OCI-M1 (cell line): ENCODE measurements at places on chromosomes 1 and 21.
A peak's percentile ranks its signal among the peaks of the same experiment; 100 is the strongest.

GRCh38 chr1:31936278-31936980 lies 1.7 kb downstream of the PTP4A2 start:
- DNase-seq: peak; percentile 63

- DNase-seq: peak; percentile 64
These were observed 69.5 kb downstream of the LHX8 start for GRCh38 chr1:75203415-75204277.

- DNase-seq: no peak
These were observed 181.4 kb downstream of the NRIP1 start for GRCh38 chr21:14883351-14883750.

DNA sequence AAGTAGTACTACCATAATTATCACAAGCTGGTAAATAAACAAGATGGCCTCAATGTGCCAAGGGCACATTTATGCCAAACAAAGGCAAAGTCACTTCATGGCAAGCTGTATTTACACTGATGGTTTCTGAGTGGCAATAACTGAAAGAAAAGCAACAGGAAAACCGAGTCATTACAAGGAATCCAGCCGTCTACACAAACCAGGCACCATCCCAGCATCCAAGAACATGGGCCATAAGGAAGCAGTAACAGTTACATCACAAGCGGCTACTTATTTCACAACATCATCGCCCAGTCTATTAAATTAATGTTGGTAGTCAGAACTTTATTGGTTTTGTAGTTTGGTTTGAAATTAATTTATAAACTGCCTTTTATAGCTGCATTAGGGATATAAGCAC lies 214.2 kb downstream of the RERE start:
- no peak for DNase-seq

DNA sequence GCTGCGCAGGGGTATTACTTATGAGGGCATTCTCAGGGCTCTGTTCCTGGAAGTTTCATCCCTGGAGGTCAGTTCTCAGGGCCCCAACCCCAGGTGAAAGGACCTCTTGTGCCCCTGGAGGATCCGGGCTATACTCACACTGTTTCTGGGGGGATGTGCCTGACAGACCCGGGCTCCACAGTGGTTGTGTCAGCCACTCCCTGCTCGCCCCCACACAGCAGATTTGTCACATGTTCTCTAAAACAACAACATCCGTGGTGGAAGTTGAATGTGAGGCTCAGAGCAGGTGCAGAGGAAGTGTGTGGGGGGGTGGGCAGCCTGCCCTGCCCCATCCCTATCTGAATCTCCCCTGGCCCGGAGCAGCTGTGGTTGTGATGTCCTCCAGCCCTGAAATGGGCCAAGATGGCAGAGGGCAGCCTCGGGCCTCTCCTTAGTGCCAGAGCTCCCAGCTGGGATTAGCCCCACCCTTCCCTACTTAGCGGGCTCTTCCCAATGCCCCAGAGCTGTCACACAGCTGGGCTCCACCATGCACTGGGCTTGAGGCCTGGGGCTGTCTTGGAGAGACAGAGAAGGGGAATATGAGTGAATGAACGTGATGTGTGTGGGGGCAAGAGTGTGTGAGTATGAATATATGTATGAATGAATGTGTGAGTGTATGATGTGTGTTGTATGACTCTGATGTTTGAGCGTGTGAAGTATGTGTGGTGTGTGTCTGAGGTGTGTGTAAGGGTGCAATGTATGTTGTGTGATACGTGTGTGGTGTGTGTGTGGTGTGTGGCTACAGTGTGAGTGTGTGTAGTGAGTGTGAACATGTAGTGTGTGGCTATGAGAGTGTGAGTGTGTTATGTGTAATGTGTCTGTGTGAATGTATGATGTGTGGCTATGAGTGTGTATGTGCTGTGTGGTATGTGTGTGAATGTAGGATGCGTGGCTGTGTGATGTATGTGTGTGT lies 1.5 kb upstream of the FCMR start:
- no peak for DNase-seq

DNA sequence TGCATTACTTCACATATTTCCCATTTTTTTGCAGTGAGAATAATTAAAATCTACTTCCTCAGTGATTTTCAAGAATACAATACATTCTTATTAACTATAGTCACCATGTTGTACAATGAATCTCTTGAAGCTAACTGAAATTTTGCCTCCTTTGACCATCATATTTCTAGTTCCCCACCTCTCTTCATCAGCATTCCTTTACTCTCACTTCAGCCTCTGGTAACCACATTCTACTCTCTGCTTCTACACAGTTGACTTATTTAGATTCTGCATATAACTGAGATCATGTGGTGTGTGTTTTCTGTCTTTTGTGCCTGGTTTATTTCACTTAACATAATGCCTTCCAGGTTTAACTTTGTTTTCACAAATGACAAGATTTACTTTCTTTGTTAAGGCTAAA lies 304.4 kb upstream of the LYPLAL1 start:
- no peak for DNase-seq

DNA sequence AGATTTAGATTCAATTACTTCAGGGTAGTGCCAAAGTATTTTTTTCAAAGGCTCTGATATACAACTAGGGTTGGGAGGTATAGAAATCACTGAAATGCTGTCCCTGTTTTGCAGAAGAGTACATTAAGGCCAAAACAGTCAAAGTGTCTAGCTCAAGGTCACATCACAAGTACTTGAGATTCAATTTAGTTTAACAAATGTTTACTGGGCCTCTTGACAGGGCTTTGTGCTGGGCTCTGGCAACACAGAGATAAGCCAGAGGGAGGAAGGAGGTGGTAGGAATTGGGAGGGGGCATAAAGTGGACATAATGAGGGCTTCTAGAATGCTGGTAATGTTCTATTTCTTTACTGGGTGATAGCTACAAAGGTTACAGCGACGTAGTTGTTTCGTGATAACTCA lies 2.3 kb upstream of the SLC9A1 start:
- peak; percentile 74 for DNase-seq

DNA sequence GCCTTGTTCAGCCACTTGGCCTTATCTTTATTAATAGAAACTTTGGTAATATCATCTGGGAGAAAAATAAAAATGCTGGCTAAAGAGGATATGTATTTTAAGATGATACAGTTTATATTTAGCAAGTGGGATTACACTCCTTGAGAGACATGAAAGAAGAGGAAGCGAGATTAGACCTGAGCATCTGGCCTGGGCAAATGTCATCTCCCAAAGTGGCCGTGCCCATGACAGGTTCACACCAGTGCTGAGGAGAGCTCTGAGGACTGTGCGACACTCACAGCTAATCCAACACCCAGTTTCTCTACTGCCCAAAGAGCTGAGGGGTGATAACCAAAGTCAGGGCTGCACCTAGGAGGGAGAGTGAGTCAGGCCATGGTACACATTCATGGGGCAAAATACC lies 121.7 kb upstream of the DUSP10 start:
- no peak for DNase-seq

GRCh38 chr1:207002724-207003146 lies 29.8 kb downstream of the C1orf116 start:
- DNase-seq: no peak

- DNase-seq: no peak
These were observed 40.0 kb upstream of the PWP2 start for GRCh38 chr21:44067011-44067839.

- DNase-seq: peak; percentile 39
These were observed 90.4 kb downstream of the HS2ST1 start for GRCh38 chr1:87004857-87005256.

GRCh38 chr1:209609791-209610630 lies 26.5 kb downstream of the CAMK1G start:
- no peak for DNase-seq

DNA sequence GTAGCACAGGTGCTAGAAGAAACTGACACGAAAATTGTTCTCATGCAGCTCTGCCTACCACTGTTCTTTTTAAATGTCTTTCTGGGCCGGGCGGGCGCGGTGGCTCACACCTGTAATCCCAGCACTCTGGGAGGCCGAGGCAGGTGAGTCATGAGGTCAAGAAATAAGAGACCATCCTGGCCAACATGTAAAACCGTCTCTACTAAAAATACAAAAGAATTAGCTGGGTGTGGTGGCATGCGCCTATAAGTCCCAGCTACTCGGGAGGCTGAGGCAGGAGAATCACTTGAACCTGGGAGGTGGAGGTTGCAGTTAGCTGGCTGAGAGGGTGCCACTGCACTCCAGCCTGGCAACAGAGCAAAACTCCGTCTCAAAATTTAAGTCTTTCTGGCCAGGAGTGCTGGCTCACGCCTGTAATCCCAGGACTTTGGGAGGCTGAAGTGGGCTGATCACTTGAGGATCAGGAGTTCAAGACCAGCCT lies 947 bp upstream of the RIT1 start:
- DNase-seq: no peak

DNA sequence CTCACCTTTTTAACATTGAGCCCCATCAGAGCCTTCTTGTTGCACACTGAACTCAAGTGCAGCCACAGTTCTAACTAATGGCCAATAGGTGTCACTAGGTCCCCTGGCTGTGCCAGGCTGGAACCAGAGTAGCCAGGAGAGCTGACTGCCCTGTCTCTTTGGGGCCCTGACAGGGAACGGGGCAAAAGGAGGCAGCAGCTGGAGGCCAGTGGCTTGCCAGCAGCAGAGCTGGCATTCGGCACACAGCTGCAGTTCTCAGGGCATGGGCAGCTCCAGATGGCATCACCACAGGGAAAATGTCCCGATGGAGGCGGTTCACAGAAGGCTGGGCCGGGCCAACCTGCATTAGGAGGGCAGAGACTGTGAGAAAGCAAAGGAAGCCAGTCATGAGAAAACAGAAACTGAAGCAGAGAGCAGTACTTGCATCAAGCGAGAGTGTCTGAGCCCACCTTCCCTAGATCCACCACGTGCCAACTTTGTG lies 188.6 kb downstream of the FCRL5 start:
- DNase-seq: peak; percentile 70

GRCh38 chr1:180260541-180260940 lies 30.5 kb downstream of the LHX4 start:
- DNase-seq: no peak

- peak; percentile 67 for DNase-seq
These were observed 610 bp downstream of the SCYL3 start for GRCh38 chr1:169892927-169893644.

GRCh38 chr1:62194651-62195544 lies at the start of gene L1TD1:
Gene L1TD1, plus strand, starts transcription at chr1:62194849. Its CDS starts 11,780 bp downstream, at chr1:62206629.
- no peak for DNase-seq

DNA sequence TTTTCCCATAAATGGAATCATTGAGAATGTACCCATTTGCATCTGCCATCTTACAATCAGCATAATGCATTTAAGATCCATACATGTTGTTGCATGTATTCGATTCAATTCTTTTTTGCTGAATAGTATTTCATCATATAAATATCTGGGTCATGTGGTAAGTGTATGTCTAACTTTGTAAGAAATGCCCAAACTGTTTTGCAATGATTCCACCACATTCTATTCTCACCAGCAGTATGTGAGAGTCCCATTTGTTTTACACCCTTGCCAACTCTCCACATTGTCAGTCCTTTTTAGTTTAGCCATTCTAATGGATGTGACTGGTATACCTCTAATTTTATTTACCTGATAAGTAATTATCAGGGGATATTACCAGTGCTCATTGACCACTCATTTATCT lies 115.8 kb upstream of the PBX1 start:
- no peak for DNase-seq

- no peak for DNase-seq
These were observed 267.9 kb downstream of the PTPRU start for GRCh38 chr1:29504196-29504595.

- peak; percentile 86 for DNase-seq
These were observed 436.4 kb downstream of the PLA2G4A start for GRCh38 chr1:187264995-187265602.

GRCh38 chr1:51990478-51990965 lies at the start of gene RAB3B:
Gene RAB3B, minus strand, starts transcription at chr1:51990700. Its CDS starts 13,583 bp downstream, at chr1:51977117.
- peak; percentile 34 for DNase-seq

DNA sequence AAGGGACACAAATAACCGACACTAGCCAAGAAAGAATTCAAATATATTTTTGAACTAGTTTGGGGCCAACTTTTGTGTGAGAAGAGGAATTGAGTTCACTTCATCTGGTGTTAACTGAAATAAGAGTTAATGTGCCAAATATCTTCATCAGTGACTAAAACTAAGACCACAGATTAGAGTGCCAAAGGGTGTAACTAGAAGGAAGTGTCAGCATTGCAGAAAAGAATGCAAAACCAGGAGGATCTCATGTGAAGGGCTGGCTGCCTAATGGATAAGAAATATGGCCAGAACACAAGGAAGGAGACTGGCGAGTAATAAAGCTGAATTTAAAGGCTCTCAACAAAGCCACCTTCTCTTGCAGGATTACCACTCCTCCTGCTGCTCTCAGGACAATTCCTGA lies 61.8 kb upstream of the LRRC8D start:
- DNase-seq: peak; percentile 21

- no peak for DNase-seq
These were observed 19.9 kb upstream of the ZNF678 start for GRCh38 chr1:227543283-227544066.

DNA sequence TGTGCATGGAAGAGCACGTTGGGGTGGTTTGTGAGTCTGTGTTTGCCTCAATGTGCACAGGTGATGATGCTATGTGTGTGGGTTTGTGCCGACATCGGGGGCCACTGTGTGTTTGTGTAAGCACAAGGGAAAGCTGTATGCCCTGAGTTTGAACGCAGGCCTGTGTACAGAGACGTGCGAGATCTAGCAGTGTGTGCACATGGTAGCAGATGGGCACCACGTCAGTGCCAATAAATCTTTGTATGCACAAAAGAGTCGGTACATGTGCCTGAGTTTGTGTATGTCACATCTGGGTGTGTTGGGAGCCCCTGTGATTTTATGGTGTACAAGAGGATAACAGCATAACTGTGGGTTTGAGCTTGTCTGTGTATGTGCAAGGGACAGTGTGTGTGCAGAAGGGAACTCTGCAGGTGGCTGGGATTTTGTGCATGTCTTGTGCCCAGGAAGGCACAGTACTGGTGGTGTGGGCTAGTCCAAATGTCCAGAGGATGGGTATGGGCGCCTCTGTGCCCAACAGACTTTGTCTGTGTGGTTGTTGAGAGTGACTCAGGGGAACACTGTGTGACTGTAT lies 32.0 kb upstream of the WASF2 start:
- no peak for DNase-seq

DNA sequence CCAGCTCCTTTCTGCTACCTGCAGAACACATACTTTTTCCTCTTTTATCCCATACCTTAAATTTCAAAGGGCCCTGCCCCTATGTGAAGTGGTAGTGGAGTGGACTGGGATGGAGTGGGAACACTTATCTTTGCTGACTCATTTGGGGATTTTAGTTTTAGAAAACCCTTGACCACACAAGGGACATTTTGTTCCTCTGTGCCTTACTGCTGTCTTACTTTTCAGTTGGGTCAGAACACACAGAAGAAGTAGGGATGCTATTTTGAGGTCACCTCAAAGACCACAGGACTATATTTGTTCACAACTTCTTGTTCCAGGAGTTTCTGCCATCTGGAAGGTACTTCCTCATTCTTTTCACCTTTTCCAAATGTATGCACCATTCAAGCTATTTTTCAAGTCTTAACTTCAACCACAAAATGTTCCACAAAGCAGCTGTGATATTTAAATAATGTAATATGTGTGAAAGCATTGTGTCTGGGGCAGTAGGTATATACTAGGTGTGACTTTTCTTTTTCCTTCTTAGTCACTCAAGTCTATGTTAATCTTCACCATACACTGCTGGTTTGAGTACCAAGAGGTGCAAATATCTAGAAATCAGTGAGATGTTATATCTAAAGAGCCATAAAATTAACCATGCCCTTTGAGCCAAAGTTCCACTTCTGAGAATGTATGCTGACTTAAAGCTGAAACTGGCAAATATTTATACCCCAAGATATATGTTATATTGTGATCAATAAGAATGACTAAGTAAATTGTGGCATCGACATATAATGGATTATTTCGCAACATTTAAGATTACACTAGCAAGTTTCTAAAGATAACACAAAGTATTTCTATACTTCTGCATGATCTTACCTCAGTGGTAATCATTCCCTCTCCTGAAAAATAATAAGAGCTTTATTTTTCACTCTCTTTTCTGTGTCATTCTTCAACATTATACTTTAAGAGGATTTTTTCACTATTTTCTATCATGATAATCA lies 308.5 kb downstream of the MRPL39 start:
- DNase-seq: peak; percentile 30
